ENCODE measurements at places on chromosomes 11 and 22.

DNA sequence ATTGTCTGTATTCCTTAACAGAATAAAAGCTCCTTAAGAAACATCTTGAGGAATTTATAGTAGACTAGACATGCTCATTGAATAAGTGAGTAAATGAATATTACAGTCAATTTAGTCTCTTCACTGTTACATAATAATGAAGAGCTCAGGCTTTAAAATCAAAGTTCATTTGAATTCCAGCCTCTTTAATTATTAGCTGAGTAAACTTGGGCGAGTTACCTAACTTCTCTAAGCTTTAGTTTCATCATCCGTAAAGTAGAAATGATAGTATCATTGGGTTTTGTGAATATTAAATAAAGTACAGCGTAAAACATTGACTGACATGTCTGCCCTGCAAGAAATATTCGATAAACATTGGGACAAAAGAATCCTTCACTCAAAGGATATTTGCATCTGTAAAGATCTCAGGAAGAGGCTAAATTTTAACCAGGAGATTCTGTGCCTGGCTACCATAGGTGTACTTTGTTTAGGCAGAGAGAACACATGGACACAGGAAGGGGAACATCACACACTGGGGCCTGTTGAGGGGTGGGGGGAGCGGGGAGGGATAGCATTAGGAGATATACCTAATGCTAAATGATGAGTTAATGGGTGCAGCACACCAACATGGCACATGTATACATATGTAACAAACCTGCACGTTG is 15.2 kb upstream of the BBOX1 start:
- H3K4me3 ChIP-seq: no peak overlapping the region
- no peaks in the 10 kb centered on the region for H3K36me3 ChIP-seq
- no peaks in the 10 kb centered on the region for H3K27me3 ChIP-seq
- no peaks in the 10 kb centered on the region for H3K4me1 ChIP-seq
- H3K27ac ChIP-seq: no peak overlapping the region
- DNase-seq: no peak

GRCh38 chr11:126544108-126545056 is 188.9 kb downstream of the ST3GAL4 start:
- H3K27ac ChIP-seq: no peak overlapping the region
- H3K27me3 ChIP-seq: peaks cover 13% of the 10 kb centered on the region
- no peak for DNase-seq
- H3K4me3 ChIP-seq: no peak overlapping the region
- H3K36me3 ChIP-seq: no peaks in the 10 kb centered on the region
- no peaks in the 10 kb centered on the region for H3K4me1 ChIP-seq

DNA sequence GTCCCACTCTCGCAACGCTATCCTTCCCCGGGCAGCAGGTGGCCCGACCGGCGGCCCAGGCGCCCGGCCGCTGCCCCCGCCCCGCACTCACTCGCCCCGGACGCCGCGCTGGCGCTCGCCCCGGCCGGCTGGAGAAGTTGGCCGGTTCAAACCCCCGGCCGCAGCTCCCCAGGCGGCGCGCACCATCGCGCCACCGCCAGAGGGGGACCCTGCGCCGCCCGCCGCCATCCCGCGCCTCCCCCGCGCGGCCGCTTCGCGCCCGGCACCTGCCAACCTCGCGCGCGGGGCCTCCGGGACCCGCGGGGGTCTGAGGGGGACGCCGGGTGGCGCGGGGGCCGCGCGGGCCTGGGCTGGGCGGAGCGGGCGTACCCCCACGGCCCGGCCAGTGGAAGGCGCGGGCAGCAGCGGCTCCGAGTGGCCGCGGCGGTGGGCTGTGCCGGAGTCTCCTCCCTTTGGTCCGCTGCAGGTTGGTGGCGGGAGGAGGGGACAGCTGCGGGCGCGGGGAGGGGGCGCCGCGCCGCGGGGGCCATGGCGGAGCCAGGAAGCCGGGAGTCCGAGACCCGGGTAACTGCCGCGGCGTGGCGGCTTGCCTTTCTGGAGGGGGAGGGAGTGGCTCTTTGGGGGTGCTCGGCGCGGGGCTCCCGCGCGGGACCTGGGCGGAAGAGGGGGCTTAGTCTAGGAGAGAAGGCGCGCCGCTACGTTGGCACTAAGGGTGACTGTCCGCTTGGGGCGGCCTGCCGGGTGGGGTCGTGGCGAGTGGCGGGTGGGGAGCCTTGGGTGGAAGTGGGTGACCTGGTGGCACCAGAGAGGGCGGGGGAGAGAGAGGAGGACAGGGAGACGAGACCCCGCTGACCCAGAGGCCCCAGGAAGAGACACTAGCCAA is at the start of the genes MPST and TST:
MPST (plus strand) TSS at position 434 of the 883 bp plus-strand sequence; CDS start at position 529, 95 bp downstream.
TST (minus strand) TSS at position 139 of the 883 bp plus-strand sequence. CDS start 715 bp downstream, outside the sequence.
- peak within 1 kb of the TSS; percentile 70 for H3K27ac ChIP-seq
- H3K4me3 ChIP-seq: peak within 1 kb of the TSS; percentile 93
- H3K4me1 ChIP-seq: peaks cover 23% of the 10 kb centered on the region
- no peaks in the 10 kb centered on the region for H3K27me3 ChIP-seq

DNA sequence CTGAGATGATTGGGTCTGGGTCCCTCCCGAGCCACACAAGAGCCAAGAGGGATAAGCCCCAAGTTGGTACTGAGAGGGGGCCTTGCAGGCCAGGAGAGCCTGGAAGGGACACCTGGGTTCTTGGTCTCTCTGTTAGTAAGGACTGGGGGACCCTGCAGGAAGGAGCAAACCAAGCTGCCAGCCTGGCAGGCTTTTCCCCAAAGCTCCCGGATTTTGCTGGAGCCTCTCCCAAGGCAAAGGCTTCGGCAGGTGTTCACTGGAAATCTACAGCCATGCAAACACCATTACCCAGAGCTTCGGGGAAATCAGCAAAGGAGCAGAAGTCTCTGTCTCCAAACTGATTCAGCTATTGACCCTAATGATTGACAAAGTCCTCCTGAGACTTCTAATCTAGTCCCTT is 527.9 kb downstream of the BUD13 start:
- no peaks in the 10 kb centered on the region for H3K36me3 ChIP-seq
